ENCODE measurements at places on chromosomes 16 and 17.
A peak's percentile ranks its signal among the peaks of the same experiment; 100 is the strongest.

DNA sequence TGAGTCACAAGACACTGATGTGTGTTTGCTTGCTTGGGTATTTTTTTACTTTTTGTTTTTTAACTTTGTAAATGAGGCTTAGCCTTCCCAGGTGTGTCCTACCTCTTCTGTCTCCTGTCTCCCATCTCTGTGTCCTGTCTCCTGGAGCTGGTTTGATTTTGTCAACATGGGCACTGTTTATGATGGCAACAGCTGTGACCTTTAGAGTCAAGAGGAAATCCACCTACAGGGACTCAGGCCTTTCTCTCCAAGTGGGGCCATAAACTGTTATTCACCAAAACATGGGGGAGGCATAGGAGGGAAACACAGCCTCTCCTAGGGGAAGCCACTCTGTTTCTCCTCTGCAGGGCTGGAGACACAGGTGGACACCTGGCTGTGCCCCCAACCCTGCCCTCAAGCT lies 13.1 kb upstream of the PLCG2 start:
- no peak for ATAC-seq

DNA sequence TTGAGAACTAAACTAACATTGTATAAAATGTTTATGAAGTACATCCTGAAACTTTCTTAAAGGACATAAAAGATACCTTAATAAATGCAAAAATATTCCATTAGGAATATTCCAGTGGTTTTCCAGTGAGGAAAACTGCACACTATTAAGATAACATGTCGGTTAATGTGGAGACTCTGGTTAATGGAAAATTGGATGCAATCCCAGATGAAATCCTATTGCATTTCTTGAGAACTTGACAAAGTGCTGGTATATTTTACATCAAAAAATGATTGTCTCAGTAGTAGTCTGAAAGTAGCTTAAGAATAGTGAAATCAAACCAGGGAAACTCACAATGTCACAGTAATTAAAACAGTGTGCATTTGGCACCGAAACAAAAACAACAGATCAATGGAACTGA lies 202.5 kb upstream of the MON1B start:
- ATAC-seq, result no peak

DNA sequence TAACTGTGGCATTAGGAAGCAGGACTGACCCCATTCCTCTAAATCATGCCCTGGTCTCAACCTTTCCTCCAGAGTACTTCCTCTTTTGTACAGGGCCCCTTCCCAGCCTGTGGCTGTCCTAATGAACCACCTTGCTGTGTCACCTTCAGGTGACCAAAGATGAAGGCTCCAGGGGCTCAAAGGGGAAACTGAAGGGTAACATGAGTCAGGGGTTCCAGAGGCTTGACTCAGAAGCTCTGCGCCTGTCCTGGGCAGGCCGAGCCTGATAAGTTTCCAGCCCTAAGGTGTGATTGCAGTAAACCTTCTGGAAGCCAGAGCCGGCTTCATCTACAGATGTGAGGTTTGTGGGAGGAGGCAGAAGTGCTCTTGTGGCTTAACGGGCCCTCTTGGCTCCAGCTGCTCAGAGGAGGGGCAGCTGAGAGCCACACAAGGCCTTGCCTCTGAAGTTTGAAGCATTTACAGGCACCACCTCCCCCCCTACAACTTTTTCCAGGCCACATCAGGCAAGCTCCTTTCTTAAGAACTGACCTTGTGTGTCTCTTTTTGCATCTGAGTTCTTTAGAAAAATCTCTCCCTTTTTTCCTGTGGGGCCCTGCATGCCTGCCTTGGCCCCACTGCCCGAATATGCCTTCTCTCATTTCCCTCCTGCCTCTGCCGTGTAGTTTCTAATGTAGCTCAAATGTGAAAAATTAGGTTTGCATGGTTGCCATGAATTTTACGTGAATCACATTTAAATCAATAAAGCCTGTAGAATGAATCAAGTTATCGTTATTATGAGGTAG lies 149.9 kb downstream of the CLEC16A start:
- peak; percentile 85 for ATAC-seq

DNA sequence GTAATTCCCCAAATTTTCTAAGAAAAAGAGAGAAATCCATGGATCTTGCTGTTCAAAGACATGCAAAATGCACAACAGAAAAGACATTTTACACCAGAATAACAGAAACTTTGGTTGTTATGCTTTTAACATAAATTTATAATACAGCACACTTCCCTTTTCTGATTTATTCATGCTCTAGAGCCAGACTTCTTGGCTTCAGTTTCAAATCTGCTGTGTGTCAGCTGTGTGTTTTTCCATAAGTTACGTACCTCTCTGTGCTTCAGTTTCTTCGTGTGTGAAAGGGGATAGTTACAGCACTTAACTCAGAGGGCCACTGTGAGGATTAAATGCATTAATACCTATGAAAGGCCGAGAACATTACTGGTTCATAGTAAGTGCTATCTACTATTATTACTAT lies 6.8 kb upstream of the CCL3L1 start:
- ATAC-seq, result no peak

DNA sequence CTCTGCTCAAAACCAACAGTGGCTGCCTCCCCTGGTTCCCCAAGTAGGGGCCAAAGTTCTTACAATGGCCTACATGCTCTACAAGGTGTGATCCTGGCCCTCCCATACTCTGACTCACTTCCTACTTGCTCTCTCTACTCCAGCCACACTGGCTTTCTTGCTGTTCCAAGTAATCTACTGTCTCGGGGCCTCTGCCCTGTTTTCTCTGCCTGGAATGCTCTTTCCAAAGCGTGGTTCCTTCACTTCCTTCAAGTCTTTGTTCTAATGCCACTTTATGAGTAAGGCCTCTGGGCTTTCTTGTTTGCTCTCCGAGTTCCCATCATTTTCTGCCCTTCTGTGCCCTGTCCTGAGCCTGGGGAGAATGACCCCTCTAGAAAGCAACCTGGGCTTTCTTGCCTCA lies 4.1 kb upstream of the CDH3 start:
- no peak for ATAC-seq

GRCh38 chr17:59688496-59688895 lies 18.7 kb downstream of the PTRH2 start:
- ATAC-seq, result no peak

GRCh38 chr17:5248821-5249479 lies 14.3 kb upstream of the SCIMP start:
- no peak for ATAC-seq

GRCh38 chr16:86090461-86091170 lies 191.7 kb downstream of the IRF8 start:
- no peak for ATAC-seq

DNA sequence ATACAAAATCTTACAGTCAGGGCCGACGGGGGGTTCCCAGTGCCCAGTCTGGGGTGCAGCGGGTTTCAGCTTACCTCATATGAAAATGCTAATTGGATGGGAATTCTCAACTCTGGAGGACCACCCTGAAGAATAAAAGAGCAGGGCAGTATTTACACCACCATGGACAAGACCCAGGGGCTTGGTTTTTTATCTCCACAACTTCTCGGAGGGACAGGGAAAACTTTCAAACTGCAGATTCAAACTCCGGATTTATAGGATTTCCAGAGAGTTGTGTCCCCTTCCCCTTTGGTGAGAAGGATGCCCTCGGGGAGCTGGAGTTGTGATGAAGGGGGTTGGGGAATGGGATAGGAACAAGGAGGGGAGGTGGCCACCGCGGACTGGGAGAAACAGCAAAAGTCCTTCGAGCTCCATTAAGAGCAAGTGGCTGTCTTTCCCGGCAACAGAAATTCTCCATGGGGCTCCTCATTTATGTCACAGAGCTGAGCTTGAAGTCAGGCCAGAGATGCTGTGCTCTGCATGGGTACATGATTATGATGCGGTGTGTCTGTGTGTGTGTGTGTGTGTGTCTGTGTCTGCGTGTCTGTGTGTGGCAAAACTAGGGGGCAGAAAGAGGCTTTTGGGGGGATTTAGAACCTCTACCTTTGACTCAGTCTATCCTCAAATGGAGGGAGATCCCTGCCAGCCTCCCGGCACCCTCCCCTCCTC lies 15.7 kb downstream of the FOXL1 start:
- ATAC-seq, result no peak

DNA sequence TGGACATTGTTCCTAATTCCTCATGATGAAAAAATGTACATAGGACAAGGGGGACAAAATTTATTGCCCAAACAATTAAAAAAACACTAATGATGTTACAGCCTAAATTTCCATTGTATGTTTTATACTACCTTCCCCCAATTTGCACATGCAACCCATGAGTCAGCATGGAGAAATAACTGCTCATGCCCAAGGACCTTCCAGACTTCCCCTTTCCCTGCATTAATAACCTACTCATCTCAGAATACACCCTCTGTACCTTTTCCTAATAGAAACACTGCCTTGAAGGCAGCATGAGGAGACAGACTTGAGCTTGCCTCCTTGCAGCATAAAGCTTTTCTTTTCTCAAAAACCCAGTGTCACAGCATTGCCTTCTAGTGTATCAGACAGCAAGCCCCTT lies 2402.8 kb downstream of the TP53TG3F start:
- ATAC-seq, result no peak

DNA sequence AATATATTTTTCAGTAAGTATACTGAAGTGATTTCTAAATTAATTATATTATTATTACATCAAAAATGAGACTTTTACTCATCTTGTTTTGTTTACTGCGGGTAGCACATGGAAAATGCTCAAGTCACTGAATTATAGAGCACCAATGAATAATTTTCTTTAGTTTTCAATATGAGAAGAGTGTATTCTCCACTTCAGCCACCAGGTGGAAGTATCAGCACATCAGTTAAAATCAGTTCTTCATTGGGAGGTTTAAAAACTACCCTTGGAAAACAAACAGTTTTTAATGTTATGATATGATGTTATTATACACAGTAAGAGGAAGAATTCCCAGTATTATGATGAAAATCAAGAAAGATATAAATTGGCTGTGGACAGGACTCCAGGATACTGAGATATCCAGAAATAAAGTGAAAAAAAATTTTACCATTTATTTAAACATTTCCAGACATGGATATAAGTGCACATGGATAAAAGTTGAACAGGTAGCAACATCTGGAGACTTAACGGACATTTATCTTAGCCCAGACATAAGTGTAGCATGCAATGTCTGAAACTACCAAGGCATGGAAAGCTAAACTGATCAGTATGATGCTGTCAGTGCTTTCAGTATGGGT lies 467.3 kb downstream of the KCNJ2 start:
- ATAC-seq, result no peak
